ENCODE measurements at places on chromosomes 2 and 18. TPM values are rescaled to one million over a fixed set of nuclear protein-coding genes. Genes with fewer than 3 reads are reported as not detected.

DNA sequence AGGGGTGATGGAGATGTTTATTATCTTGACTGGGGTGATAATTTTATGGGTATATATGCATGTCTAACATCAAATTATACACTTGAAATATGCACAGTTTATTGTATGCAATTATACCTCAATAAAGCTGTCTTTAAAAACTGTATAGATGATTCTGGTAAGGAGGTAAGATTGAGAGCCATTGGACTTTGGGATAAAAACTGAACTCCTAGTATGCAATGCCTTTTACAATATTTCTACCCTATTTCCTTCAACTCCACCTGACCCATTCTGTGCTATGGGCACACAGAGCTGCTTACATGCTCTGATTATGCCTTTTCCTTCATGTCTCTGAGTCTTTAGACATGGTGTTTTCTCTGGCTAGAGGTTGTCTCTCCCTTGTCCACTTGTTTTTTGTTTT, 63.9 kb upstream of the UGP2 start:
- H3K4me1 ChIP-seq, result peaks cover 10% of the 10 kb centered on the region
- no peaks in the 10 kb centered on the region for H3K27me3 ChIP-seq
- no peak overlapping the region for H3K4me3 ChIP-seq

GRCh38 chr2:74290066-74290465, 53.1 kb downstream of the SLC4A5 start:
- DNase-seq, result no peak
- peaks cover 17% of the 10 kb centered on the region for H3K4me1 ChIP-seq
- H3K27me3 ChIP-seq, result peaks cover 25% of the 10 kb centered on the region
- no peaks in the 10 kb centered on the region for H3K36me3 ChIP-seq
- no peak overlapping the region for H3K27ac ChIP-seq

DNA sequence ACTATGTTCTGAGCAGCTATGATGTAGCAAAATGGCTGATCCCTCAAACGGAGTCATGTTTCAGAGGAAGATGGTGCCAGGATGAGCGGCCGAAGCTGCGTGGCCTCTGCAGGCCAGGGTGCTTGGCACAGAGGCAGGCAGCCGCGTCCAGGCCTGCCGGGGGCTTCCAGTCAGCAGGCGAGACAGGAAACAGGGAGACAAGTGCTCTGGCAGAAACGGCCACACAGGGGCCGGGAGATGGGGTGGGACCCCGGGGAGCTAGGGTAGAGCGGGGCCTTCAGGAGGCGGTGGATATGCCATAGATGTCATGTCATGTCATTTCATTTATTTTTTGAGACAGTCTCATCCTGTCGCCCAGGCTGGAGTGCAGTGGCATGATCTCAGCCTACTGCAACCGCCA, 50.7 kb downstream of the EIPR1 start:
- no peak for DNase-seq
- no peaks in the 10 kb centered on the region for H3K4me1 ChIP-seq
- H3K27ac ChIP-seq, result no peak overlapping the region
- H3K36me3 ChIP-seq, result peaks cover 16% of the 10 kb centered on the region

GRCh38 chr2:176297067-176297466, 27.8 kb downstream of the MTX2 start:
- H3K27ac ChIP-seq, result no peak overlapping the region
- peaks cover 5% of the 10 kb centered on the region for H3K4me1 ChIP-seq
- no peak overlapping the region for H3K4me3 ChIP-seq
- H3K36me3 ChIP-seq, result no peaks in the 10 kb centered on the region
- no peak for DNase-seq
- no peaks in the 10 kb centered on the region for H3K27me3 ChIP-seq

DNA sequence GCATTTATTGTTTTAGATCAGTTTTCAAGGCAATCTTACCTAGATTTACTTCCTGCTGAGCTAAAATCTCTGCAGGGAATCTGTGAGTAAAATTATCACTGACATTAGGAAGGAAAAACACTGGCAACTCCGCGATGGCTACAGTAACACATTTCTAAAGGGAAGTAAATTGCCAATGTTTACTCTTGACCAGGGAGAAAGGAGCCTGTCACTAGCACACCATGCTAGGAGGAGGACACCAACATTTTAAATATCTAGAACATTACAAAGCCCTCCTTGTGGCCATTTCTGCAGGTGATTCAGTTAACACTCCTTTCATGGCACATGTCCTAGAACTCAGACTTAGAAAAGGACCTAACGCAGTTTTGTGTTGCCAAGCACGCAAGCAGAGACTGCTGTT, 58.4 kb downstream of the TCF4 start:
- H3K27ac ChIP-seq, result no peak overlapping the region
- no peak overlapping the region for H3K4me3 ChIP-seq
- H3K4me1 ChIP-seq, result peaks cover 34% of the 10 kb centered on the region

- no peaks in the 10 kb centered on the region for H3K27me3 ChIP-seq
- H3K4me3 ChIP-seq, result no peak overlapping the region
- H3K36me3 ChIP-seq, result no peaks in the 10 kb centered on the region
- no peak for DNase-seq
These were observed 7.0 kb downstream of the RNPEPL1 start for GRCh38 chr2:240575101-240575965.

Gene ANKRD29
- total RNA-seq, result 0.61 TPM

Gene GLI2
- 49.1 TPM for total RNA-seq

Gene FMNL2
- 54.9 TPM for total RNA-seq

Gene CSRNP3
- total RNA-seq, result 28.4 TPM

Gene TLX2
- total RNA-seq, result not detected

Gene LYPD6B
- not detected for total RNA-seq

Gene CDH2
- total RNA-seq, result 234 TPM
